Activated CD4-positive, alpha-beta T cell treated with anti-CD3 and anti-CD28 coated beads, Interleukin-2, amount 10 ng/mL, durations not matched to agents 7 days and 5 days (primary cell): ENCODE measurements at places on chromosomes 3 and 15. TPM values are rescaled to one million over a fixed set of nuclear protein-coding genes. Genes with fewer than 3 reads are reported as not detected.
A peak's percentile ranks its signal among the peaks of the same experiment; 100 is the strongest.

DNA sequence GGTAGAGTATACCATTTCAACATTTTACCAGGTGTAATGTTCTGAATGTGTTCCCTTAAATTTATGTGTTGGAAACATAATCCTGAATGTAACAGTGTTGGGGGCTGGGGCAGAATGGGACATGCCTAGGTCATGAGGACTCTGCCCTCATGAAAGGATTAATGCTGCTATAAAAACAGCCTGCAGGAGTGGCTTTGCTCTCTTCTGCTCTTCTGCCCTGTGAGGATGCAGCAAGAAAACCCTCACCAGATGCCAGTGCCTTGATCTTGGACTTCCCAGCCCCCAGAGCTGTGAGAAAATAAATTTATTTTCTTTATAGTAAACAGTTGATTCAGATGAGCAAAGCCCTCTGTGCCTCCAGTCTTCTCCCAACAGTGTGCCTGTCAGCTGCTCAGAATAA is 326.0 kb upstream of the ONECUT1 start:
- DNase-seq = no peak

DNA sequence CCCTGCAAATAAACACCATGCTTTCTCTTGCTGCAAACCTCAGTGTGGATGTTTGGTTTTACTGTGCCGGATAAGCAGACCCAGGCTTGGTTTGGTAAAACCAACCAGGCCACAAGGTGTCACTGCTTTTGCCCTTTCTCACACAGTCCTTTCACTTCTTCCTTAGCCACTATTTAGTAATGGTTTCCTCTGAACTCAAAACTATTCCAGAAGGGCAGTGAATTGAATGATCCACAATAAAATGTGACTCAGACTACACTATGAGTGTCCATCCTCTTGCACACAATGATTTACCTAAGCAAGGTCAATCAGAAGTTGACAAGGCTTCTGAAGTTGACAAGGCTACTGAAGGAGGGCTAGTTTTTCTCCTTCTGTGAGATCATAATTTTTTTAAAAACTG is 552.4 kb upstream of the CCDC54 start:
- DNase-seq = no peak

DNA sequence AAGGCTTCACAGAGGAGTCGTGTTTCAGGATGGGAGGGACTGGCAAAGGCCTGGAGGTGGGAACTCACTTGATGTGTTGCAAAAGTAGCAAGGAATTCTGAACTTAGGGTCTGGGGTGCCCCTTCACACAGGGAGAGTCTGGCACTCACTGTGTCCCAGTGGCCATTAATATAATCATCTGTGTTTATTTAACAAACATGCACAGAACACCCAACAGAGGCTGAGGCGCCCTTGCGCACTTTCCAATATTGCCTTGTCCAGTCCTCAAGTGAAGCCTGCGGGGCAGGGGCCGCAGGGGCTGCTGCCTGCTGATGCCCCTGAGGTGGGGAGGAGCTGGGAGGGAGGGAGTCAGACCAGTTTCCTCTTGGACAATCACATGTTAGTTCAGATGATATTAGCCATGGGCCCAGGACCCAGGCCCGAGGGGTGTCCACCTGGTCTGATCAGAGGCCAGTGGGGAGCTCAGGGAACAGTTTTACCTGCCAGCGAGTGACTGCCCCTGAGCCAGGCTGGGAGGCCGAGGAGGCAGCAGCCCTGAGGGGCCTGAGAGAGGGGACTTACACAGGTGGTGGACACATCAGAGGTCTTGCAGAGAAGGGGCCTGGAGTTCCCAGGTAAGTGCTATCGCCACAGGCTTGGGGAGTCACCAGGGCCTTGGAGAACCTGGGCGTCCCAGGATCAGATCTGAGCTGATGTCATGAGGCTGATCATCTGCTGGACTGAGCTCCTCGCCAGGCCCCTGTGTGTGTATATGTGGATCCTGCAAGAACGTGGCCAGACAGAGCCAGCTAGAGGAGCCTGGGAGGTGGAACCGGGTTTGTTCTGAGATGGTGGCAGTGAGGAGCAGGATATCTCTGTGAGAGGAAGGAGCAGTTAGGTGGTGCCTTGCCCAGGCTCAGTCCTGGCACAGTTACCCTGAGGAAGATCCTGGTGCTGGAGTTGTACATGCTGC is 13.8 kb upstream of the TXNRD3 start:
- DNase-seq = no peak

GRCh38 chr15:80418892-80419537 is 14.8 kb downstream of the ARNT2 start:
- peak; percentile 35 for DNase-seq

Gene TRH
- total RNA-seq = not detected

Gene GABRR3
- total RNA-seq = not detected
